CD4-positive, alpha-beta T cell treated with Interleukin-12 subunit alpha and Interleukin-12 subunit beta, for 1 hour (primary cell): ENCODE measurements at places on chromosomes 1 and 21.

DNA sequence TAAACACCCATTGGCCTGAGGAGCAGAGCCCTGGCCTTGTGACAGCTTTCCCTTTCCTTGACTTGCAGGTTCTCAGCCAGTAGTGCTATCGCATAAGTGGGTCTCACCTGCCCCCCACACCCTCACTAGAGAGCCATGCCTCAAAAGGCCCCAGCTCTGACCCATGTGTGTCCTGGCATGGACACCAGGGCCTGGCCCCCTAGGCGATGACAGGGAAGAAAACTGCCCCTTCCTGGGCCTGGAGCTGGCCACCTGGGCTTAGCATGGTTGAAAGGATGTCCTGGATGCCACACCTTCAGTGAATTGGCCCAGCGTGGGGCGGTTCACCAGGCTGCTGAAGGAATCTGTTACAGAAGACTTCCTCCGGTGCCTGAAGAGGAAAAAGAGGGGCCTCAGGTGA lies 18.5 kb downstream of the TTC39A start:
- no peak for DNase-seq

DNA sequence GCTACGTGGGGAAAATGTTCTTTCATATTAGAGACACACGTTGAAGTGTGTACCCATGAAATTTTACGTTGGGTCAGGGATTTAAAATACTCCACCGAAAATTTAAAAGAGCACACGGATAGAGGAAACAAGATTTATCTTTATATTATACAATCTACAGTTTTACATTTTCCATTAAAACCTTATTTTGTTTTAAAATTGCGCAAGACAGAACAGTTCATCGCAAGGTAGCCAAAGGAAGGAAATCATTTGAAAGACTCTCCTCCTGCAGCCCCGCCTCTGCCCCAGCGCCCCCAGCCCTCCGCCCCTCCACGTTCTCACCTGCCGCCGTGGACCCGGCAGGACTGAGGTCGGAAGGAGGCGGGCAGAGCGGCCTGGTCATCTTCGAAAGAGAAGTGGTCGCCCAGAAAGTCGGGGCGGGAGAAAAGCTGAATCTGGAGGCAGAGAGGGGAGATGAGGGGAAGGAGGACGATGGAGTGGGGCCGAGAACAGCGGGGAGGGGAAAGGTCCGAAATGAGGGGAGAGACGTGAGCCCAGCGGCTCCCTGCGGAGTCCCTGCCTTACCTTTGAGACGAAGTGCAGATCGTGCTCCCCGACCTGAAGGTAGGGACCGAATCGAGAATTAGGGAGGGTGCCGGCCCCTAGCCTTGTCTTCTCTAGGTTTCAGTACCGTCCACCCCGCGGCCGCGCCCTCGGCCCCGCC lies 18.0 kb downstream of the CRYBG2 start:
- DNase-seq: peak; percentile 18

- DNase-seq: peak; percentile 12
Measured at GRCh38 chr1:93708734-93709481, 27.3 kb upstream of the BCAR3 start.

DNA sequence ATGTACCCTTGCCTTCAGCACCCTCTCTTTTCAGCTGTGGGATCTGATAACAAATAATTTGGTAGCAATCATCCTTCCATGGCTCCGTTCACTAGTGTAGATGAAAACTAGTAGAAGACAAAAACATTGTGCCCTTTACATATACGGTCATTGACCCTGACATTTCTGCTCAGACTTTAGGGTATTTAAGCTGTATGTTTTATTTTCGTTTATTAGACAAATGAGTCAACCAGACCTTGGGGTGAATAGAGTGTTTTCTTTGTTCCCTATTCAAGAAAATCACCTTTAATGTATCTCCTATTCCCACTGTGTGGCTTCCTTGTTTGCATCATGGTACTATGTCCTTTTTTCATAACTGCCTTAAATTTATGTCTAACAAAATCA lies 187.3 kb downstream of the VAV3 start:
- DNase-seq: no peak

DNA sequence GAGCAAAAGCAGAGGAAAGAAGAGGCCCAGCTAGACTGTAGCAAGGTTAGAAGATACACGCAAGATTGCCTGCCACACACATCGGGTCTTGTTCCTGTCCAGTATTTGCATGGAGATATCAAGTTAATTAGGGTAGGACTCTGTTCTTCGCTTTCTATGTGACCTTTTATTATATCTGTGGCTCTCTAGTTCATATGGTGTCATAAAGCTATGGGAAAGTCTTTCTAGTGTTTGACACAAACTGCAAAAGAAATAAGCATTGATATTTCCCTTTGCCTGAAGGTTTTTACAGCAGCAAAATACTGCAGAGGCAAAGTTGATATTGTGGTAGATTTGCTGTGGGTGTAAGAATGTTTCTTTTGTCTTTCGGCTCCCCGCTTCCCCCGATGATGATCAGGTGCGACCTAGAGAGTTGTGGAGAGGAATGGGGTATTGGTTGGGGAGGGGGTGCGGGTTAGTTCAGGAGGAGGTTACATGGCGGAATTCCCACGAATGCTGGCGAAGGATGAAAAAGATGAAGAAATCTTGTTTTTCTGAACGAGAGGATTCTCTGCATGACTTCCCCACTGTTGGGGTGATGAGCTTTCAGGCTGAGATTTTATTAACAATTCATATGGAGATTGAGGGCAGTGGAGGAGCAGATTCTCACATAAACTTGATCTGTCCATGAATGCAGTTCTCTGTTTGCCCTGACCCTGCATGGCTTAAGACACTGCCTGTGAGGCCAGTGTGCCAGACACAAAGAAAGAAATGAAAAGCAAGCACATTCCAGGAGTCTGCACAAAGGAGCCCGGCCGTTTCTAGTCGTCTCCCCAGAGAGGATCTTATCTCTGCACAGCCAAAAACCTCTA lies 550.2 kb downstream of the USP25 start:
- no peak for DNase-seq

DNA sequence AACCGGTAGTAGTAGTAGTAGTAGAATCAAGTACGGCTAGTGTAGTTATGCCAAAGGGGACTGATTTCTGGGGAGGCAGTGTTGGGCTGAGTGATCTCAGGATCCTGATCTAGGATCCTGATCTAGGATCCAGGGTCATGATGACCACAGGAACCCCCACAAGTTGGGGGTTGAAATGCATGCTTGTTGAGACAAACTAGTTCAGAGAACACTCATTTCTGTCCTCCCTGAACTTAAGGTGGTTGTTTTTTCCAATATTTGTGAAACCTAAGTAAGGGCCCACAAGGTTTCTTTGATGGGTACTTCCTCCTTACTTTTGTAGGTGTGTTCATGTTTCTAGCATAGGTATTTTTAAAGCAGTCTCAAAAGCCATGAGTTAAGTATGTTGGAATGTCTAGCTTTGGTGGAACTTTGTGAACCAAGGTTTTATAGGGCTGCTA lies 33.9 kb upstream of the PDC start:
- no peak for DNase-seq

- no peak for DNase-seq
Measured at GRCh38 chr1:93734999-93735398, 53.4 kb upstream of the BCAR3 start.

- DNase-seq: no peak
Measured at GRCh38 chr1:207910591-207911354, at the start of gene CD34. Gene CD34, minus strand, starts transcription at chr1:207911125. Its CDS starts 45 bp downstream, at chr1:207911080.
